ENCODE measurements at places on chromosomes 11 and 22. TPM values are rescaled to one million over a fixed set of nuclear protein-coding genes. Genes with fewer than 3 reads are reported as not detected.

MRGPRX3 gene
- total RNA-seq, result not detected

GP1BB gene
- total RNA-seq, result 4.3 TPM

CADM1 gene
- total RNA-seq, result 27.3 TPM

PSMD13 gene
- total RNA-seq, result 144 TPM

CD3G gene
- 0.20 TPM for total RNA-seq

GDPD4 gene
- total RNA-seq, result not detected

P4HA3 gene
- not detected for total RNA-seq

FAU gene
- total RNA-seq, result 991 TPM

CCDC188 gene
- total RNA-seq, result not detected

NFAM1 gene
- 1.6 TPM for total RNA-seq

MUC6 gene
- total RNA-seq, result 0.07 TPM

CCDC73 gene
- total RNA-seq, result not detected

EPS8L2 gene
- 49.9 TPM for total RNA-seq

PDGFB gene
- total RNA-seq, result 9.2 TPM

C22orf31 gene
- total RNA-seq, result not detected
